Stimulated activated CD8-positive, alpha-beta memory T cell treated with anti-CD3 and anti-CD28 coated beads, Interleukin-15, amount 100 ng/mL, for 1 hour (primary cell): ENCODE measurements at places on chromosomes 1 and 21.

DNA sequence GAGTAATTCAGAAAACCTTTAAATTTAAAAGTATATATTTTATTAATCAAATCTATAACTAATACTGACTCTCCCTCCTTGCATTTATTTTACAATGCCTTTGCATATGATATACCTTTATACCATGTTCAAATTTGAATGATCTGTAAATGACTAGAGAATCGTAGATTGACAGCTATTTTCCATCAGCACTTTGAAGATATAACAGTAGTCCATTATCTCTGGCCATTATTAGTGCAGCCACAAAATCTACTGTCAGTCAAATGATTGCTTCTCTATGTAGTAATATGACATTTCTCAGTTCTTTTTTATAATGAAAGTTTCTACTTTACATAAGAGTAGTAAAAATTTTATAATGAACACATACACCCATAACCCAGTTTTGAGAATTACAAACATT is 1054.8 kb upstream of the B3GALT2 start:
- DNase-seq = no peak

GRCh38 chr1:67812226-67812625 is 21.0 kb downstream of the GNG12 start:
- DNase-seq = no peak

- no peak for DNase-seq
Observed at GRCh38 chr1:161719325-161719611, 2.1 kb upstream of the FCRLB start.

DNA sequence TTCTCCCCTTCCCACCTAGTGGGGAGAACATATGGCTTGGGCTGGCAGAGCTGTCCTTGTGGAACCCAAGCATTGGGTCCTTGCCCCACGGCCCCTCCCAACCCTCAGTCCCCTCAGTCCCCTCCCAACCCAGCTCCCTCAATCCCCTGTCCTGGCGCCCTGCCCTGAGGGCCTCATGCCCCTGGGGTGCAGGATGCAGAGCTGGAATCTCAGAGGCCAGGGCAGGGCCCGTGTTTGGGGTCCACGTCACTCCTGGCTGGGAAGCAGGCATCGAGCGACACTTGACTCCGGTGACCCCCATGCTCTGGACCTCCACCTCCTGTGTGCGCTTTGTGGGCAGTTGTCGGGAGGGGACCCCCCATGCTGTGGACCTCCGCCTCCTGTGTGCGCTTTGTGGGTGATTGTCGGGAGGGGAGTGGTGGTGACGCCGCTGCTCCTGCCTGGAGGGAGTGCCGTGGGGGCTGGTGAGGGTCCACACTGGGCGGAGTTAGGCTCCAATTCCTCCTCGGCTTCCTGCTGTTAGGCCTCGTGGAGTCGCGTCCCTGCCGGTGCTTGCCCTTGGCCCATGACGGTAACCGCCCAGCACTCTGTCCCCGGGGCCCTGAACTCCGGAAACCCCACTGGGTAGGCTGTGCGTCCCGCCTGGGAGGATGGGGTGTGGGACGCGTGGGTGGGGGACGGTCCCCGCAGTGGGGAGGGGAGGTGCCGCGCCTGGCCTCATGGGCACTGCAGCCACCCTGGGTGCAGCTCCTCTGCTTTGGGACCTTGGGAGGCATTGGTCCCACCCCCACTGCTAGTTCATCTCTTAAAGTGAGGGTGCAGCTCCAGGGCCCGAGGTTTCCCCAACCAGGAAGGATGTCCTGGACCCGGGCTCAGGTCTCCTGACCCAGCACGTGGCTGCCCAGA is 31.2 kb downstream of the SLX9 start:
- no peak for DNase-seq

- no peak for DNase-seq
Observed at GRCh38 chr1:221284028-221284427, 404.8 kb downstream of the HLX start.

DNA sequence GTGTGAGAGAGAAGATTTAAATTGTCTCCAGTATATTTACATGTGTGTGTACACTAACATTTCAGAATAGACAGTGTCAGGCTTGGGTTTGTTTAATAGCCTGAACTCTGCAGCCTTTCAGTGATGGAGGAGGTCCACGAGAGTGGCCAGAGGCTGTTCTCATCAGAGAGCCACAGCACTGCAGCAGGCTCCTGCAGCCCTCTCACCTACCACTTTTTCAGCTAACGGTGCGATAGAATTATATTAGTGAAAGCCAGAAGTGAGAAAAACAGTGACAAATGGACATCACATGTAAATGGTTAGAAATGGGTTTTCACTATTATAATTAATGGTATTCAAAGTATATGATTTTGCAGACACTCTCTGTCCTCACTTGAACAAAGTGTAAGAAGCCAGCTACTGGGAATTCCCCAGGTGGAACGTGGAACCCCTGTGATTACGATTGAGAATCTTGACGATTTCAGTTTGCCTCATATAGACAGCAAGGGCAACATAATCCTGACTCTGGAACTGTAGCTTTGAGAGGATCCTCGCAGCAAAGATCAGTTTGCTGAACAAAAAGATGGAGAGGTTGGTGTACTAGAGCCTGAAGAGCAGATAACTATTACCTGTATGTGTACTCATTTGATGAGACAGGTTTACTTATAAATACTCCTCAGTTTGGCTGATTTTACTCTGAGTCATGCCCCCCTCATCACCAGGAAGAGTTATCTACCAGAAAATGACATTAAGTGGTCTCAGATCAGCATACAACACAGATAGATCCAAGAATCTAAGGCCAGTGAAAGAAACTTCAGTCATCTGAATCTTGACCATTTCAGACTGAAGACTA is 31.4 kb downstream of the IFI16 start:
- DNase-seq = no peak

GRCh38 chr21:38203229-38203628 is 53.6 kb upstream of the KCNJ15 start:
- DNase-seq = no peak

GRCh38 chr1:209539576-209539975 is 43.9 kb upstream of the CAMK1G start:
- no peak for DNase-seq

DNA sequence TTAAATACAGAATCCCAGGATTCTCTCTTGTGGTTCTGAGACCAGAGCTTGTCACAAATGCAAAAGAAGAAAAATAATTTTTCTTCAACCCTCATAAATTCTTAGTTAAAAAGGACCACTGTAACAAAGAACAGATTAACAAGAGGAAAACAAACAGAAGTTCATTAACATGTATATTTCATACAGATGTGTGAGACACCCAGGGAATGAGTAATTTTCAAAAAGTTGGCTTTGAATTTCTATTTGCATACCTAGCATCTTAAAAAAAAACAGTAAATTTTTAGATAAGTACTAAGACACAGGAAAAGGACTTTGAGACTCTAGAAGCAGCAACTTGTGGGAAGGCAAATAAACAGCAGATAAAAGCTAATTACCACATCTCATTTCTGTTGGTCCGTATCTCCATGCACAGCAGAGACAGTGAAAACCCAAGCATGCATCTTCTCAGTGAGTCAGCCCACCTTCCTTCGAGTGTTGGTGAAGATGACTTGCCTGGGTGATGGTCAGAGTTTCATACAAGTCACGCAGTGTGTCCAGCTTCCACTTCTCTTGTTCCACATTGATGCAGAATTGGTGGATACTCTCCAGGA is 399.9 kb upstream of the ADAMTS5 start:
- DNase-seq = no peak

DNA sequence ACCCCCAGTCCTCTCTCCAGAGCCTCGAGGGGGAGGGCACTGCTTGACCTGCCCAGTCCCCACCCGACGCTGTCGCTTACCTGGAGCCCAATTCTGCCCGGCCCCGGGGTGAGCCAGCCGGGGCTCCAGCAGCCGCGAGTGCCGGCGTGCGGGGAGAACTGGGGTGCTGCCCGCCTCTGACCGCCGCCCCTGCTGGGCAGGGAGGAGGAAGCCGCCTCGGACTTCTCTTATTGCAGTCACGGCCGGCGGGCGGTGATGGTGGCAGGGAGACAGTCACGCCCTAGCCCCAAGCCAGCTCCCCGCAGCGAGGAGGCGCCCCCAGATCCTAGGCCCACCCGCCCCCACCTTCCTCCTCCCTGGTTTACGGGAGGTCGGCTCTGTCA is at the start of gene FGR:
Gene FGR, minus strand, starts transcription at position 201 of the 383 bp plus-strand sequence. CDS start 11,269 bp downstream, outside the sequence.
- DNase-seq = no peak

GRCh38 chr21:31352836-31353235 is 8.8 kb upstream of the TIAM1 start:
- DNase-seq = no peak

- no peak for DNase-seq
Observed at GRCh38 chr1:111008031-111008430, 44.3 kb upstream of the LRIF1 start.

DNA sequence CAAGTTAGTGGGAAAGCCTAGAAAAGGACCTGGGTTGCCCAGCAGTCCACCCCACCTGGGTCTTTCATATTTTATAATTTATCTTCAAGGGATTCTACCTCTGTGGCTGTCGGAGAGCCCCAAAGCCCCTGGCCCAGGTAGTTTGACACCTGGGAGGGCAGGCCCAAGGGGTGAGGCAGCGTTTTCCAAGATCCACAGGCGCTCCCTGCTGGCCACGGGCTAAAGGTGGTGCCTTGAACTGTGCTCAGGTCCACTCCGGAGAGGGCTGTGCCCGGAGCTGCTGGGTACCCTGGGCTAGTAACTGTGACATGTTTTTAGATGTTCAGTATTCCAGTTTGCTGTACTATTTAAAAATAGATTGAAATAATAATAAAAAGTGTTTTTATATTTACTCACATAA is 37.2 kb upstream of the CRNN start:
- DNase-seq = no peak

DNA sequence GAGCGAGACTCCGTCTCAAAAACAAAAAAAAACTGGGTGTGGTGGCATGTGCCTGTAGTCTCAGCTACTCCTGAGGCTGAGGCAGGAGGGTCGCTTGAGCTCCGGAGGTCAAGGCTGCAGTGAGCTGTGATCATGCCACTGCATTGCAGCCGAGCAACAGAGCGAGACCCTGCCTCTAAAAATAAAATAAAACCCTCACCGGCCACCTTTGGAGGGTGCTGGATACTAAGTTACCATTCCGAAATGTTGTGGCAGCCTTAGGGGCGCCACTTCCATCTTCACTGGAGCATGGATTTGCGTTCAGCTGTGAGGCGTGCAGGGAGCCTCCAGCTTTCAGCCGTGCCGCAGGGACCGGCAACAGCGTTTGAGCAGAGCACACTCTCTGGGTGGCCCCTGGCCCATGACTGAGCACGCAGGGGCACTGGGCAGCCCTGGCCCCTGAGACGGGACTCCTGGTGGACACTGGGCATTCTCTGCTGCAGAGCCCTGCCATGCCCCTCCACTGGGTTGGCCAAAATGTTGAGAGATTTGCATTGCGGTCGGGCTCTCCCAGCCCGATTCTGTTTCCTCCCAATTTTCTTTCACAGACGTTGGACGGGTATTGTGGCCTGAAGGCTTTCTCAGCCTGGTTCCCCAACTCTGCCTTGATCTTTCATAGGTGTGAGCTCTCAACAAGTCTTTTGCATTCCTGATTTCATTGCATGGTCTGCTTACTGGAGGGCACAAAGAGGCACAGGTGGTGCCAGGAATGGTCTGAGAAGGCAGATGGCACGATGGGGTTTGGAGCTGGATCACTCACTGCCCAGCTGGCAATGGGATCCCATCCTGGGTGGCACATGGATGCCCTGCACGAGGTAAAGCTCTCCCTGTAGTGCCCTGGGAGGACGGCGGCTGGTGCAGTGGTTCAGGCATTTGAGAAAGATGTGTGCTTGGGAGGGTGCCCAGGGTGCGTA is 5.8 kb upstream of the CFAP74 start:
- DNase-seq = no peak

DNA sequence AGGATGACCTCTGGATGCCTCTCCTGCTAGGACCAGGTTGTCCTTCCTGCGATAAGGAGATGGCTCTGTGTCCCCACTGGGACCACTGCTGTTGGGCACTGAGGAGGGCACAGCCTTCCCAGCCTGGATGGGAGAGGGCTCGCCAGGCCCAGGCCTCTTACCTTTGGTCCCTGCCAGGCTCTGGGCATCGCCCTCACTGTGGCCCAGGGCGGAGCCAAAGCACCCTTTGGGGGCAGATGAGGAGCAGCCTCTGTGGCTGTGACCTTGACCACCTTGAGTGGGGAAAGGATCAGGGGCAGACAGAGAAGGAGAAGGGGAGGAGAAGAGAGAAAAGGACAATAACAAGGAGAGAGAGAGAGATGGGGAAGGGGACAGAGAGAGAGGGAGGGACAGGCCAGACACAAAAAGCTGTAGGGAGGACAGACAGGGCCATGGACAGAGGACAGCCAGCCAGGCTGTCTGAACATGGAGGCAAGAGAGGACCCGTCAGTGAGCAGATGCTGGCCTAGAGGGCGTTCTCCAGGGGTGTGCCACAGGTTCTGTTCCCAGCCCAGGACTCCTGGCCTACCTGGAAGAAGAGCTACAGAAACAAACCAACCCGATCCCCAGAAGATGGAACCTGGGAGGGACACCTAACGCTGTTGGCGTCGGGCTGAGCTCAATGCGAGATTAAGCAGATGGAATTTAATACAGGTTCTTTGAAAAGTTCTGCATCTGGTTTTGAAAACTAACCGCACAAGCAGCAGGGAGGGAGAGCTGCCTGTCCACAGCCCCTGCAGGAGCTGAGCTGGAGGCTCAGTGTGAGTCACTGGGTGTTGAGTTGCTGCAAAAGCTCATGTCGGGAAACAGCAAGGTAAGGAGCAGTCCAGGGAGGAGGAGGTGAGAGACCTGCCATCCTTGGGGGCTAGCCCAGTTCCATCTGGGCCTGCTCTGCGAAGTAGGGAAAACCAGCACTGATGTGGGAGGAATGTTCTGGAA is 262.1 kb downstream of the PTPRU start:
- DNase-seq = no peak

DNA sequence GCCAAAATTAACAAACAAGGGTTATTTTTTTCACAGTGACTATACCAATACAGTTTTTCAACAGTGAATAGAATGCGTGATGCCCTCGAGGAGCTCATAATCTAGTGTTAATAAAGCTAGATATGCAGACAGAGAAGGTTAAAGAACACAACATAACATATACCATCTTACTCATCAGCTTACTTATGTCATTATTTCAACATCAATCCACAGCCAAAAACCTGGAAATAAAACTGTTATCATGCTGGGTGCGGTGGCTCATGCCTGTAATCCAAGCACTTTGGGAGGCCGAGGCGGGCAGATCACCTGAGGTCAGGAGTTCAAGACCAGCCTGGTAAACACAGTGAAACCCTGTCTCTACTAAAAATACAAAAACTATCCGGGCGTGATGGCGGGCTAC is 6.1 kb downstream of the STX6 start:
- DNase-seq = no peak

DNA sequence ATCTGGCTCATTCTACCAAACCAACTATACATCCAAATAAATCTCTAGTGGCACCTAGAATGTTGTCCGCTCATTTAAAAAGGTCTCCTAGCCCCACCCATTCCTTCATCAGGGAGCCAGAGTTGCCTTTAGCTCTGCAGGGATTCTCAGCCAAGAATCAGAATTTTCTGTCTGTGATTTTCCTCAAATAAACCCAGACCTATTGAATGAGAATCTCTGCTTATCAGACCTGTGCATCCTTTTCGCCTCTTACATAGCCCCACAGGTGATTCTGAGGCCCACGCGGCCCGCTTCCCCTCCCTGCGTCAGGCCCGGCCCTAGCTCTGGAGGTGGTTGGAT is 410 bp upstream of the TDRD5 start:
- DNase-seq = no peak
